ENCODE measurements at places on chromosomes 1 and 21.

DNA sequence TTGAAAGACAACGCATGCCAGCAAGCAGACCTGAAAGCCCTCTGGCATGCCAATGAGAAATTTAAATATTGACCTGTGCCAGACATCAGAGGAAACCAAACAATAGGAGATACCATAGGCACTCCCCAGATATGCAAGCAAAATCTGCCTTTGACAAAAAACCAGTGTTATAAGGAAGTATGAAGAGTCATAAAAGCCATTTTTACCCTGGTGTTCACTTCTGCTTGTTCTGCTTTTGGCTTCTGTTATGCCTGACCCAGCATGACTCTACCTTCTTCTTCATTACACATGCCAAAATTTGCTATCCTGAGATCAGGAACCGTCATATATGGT, 26.4 kb downstream of the NPHS2 start:
- DNase-seq, result no peak

DNA sequence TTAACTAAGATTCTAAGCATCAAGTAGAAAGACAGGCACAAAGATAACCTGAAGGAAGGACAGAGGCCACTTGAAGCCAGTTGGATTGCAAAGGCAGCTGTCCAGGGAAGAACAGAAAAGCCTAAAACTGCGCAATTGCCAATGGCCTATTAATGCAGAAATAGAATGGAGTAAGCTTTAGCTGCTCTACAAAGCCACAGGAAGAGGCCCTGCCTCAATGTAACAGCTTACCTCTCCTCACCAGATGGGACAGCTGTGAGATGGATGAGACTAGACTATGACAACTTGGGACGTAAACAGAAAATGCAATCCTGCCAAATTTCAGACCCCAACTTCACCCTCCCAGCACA, 176.5 kb downstream of the EIF4G3 start:
- DNase-seq, result no peak

DNA sequence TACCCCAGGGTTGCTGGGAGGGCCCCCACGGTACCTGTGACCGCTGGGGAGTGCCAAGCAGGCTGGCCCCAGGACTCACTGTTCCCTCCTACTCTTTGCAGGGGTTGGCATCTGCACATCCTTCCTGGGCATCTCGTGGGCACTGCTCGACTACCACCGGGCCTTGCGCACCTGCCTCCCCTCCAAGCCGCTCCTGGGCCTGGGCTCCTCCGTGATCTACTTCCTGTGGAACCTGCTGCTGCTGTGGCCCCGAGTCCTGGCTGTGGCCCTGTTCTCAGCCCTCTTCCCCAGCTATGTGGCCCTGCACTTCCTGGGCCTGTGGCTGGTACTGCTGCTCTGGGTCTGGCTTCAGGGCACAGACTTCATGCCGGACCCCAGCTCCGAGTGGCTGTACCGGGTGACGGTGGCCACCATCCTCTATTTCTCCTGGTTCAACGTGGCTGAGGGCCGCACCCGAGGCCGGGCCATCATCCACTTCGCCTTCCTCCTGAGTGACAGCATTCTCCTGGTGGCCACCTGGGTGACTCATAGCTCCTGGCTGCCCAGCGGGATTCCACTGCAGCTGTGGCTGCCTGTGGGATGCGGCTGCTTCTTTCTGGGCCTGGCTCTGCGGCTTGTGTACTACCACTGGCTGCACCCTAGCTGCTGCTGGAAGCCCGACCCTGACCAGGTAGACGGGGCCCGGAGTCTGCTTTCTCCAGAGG, 6.8 kb downstream of the XKR8 start:
- no peak for DNase-seq

GRCh38 chr1:93143136-93143535, 37.1 kb downstream of the TMED5 start:
- no peak for DNase-seq

- no peak for DNase-seq
Observed at GRCh38 chr1:156511644-156512043, 11.1 kb upstream of the MEF2D start.

- no peak for DNase-seq
Observed at GRCh38 chr21:33991133-33991532, 75.5 kb upstream of the ATP5PO start.

DNA sequence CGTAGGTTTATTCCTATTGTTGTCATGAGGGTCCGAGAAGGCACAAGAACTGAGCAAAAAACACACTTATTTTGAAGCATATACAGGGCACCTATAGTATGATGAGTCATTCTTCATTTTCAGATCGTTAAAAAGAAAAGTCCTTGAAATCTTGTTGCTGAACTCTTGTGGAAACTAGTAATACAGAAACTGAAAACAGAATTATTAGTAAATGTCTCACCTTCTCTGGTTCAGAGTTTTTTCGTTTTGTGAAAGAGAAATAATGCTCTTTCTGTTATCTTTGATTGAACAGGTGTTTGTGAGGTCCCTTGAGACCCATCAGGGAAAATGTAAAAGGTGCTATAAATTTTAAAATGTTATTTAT, 102.0 kb upstream of the COA6 start:
- DNase-seq, result no peak

- DNase-seq, result no peak
Observed at GRCh38 chr21:22725436-22725835, 1727.2 kb downstream of the NCAM2 start.

GRCh38 chr1:30904191-30904961, 4.2 kb downstream of the SDC3 start:
- DNase-seq, result no peak

- DNase-seq, result no peak
Observed at GRCh38 chr21:45900034-45900868, 81.3 kb upstream of the COL6A1 start.

DNA sequence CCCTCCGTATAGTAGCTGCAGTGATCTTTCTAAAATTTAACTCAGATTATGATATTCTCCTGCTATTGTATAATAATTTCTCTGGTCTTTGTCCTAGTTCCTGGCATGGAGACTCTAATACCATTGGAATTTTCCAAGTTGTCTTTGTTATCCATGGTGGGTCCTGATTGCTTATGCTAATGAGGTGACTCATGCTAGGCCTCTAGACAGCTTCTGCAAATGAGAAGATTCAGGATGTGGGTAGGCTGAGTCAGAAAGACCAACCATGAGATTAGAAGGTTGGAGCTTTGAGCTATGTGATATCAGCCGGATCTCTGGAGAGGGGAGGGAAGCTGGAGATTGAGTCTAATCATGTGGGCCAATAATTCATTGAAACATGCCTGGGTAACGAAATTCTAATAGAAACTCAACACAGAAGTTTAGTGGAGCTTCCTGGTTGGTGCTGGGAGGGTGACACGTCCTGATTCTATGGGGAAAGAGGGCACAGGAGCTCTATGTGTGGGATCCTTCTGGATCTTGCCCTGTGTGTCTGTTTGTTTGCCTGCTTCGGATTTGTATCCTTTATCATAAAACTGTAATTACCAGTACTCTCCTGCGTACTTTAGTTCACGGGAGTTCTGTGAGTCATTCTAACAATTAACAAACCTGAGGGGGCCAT, 73.2 kb upstream of the CNIH3 start:
- peak; percentile 85 for DNase-seq

DNA sequence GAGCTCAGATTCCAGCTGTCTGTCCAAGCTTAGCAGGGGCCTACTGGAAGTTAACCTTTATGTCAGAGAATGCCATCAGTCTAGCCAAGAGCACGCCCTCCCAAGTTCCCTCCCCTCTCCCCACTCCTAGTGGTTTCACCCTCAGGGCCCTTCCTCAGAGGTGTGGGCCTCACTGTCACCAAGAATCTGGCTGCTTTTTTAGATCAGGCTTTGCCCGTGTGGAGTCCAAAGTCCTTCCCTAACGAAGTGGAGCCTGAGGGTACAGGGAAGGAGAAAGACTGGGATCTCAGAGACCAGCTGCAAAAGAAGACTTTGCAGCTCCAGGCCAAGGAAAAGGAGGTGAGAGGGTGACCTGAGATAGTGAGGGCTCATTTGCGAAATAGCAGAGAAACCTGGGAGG, 4.1 kb downstream of the C1orf74 start:
- no peak for DNase-seq

GRCh38 chr1:66996018-66996682, 57.8 kb downstream of the SLC35D1 start:
- DNase-seq, result no peak

Data from BJ (cell line).